Erythroblast (primary cell): ENCODE measurements at places on chromosomes 2 and 18.

GRCh38 chr18:62919109-62919838 lies 203.9 kb downstream of the PHLPP1 start:
- DNase-seq, result no peak

- peak; percentile 64 for DNase-seq
Measured at GRCh38 chr2:84495539-84496146, 20.7 kb upstream of the DNAH6 start.

DNA sequence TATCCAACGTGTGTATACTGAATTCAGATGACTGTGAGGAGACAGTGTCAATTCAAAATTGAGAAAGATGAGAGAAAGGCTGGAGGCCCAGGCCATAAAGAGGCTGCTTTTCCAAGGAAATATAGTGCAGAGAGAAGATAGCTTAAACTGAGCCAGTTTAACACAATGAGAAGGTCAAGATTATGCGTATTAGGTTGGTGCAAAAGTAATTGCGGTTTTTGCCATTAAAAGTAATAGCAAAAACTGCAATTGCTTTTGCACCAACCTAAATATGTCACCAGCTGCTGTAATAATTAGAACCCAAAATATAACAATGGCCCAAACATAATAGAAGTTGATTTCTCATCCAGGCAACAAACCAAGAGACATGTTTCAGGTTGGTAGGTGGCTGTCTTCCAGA lies 148.7 kb upstream of the ATP5MC3 start:
- no peak for DNase-seq

- DNase-seq, result no peak
Measured at GRCh38 chr2:119416299-119416923, 15.2 kb upstream of the TMEM37 start.

DNA sequence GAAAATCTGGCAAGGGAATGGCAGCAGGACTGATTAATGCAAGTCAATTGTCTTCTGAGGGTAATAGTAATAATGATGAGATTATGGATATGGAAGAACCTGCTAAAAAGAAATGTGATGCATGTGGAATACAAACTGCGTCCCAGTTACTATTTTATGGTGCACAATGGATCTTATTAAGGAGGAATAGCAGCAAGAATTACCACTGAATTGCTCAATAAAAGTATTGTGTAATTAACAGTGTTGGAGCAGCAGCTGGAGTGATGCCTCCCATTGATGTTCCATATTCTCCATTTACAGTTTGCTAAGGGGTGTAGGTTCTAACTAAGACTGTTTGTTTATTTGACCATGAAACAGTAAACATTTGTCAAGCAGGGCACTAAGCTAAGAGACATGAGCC lies 167.9 kb downstream of the HRH4 start:
- no peak for DNase-seq

- peak; percentile 38 for DNase-seq
Measured at GRCh38 chr18:32289483-32290075, 99.7 kb downstream of the MEP1B start.

DNA sequence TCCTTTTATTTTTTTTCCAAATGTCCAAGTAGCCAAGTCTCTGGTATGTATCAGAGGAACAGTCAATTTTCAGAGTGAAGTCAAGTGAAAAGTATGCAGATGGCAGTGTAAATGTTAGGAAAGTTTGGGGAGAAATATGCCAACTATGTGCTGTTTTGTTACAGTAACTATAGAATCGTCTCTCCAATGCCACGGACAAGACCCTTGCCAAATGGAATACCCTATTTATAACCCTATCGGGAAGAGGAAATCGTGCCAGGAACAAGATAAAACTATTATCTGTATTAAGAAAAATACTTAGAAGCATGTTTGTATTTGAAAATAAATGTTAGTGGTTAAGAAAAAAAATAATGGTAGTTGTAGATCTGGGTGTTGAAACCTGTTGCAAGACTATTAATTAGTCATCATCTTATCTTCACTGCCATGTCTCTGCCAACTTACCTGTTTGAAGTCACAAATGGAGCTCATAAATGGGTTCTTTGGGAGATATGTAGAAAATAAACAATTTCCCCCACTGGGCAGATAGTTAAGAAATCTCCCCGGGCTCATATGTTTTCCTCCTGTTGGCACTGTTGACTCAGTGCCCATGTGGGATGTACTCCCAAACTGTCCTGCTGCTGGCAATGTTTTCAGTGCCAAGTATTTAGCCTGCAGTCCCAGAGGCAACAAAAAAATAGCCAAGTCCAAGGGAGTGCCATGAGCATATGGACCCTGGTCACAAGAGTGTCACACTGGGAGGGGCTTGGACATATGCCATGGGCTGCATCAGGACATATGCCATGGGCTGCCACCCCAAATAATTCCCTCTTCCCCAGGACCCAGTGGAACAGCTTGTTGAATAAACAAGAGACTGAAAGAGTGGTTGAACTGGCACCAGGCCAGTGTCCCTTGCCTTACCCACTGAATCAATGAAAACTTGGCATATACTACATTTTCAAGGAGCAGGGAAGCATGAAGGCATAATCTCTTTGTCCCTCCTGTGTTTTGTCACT lies 366.9 kb downstream of the OSR1 start:
- no peak for DNase-seq

DNA sequence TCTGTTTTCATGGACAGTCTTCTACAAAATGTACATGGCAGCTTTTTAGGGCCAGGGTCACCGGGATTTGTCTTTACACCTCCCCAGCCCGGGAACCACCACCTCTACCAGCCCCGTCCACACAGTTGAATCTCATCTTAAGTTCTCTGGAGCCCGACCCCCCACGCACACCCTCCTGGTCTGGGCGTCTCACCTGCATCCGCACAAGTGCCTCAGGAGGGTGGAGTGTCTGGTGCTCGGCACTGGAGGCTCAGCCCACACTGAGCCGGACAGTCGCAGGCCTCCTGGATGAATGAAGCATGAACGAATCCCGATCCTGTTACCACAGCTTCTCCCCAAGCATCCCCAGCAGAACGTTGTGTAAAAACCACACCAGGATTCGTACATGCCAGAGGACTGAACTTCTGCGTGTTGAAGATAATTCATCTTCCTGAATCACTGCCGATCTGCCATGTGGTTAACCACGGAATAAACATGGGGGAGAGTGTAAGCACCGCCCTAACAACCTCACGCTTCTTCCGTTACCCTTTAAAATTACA lies 162.0 kb downstream of the RTP5 start:
- DNase-seq, result no peak

DNA sequence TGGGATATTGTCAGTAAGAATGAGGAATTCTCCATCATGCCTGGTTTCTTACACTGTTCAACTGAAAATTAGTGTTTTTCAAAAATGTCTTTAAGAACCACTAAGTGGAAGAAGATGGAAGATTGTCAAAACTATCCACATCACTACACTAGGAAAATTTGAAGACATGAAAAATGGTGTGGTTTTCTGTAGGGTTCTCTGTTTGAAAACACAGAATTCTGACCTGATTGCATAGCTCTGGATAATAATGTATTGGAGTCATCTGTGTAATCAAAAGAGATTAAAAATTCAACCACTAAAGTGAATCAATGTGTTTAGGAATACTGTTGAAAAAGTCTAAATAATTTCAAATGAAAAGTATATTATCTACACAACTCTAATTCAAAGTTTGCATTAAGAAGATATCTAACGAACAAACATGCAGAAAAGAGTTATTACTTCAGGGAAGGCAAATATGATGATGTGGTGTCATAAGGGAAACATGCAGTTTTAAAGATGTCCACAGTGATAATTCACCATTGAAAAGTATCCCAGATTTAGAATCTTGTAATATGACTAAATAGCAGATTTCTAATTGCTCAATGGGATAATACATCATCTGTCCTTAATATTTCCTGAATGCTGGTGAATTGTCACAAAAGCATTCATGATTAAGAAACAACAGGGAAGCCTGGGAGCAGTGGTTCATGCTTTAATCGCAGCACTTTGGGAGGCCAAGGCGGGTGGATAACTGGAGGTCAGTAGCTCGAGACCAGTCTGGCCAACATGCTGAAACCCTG lies 116.9 kb downstream of the ERBB4 start:
- no peak for DNase-seq

GRCh38 chr2:137892739-137893138 lies 71.5 kb upstream of the HNMT start:
- DNase-seq, result no peak

DNA sequence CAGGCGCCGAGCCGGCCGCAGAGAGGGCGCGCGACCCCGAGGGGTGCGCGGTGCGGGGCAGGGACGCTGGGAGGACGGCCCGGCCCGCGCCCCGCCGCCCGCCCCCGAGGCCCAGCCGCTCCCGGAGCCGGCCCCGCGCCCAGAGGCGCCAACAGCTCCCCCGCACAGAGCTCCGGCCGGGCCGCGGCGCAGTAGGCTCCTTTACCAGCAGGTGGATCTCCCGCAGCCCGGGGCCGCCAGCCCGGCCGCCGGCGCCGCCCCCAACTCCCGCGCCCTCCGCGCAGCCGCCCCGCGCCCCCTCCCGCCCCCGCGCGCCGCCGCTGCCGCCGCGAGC lies 258 bp downstream of the MGAT4A start:
- DNase-seq, result peak; percentile 66

- no peak for DNase-seq
Measured at GRCh38 chr2:174666312-174666711, 68.7 kb upstream of the WIPF1 start.

DNA sequence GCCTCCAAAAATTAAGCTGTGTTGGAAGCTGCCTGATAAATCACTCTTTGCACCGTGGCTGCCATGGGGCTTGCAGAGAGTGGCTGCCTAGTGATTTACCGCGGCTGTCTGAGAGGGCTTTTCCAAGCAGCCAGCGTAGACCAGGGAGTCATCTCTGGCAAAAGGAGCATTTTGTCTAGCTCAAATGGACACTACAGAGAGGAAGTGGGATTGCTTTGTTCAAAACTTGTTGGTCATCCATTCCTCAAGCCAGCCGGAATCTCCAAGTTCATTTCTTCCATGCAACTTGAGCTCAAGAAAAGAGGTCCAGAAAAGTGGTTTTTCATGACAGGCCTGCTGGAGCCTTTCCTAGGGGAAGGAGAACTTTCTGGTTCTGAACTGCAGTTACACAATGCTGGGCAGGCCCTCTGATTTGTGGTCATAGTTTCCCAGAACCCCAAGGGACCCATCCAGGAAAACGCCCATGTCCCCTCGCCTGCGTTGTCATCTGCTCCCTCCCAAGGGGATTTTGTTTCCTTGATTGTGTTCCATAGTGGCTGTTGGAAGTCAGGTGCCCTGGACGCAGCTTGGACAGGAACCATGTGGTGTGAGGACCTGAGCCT lies 108.1 kb downstream of the TRIB2 start:
- no peak for DNase-seq

DNA sequence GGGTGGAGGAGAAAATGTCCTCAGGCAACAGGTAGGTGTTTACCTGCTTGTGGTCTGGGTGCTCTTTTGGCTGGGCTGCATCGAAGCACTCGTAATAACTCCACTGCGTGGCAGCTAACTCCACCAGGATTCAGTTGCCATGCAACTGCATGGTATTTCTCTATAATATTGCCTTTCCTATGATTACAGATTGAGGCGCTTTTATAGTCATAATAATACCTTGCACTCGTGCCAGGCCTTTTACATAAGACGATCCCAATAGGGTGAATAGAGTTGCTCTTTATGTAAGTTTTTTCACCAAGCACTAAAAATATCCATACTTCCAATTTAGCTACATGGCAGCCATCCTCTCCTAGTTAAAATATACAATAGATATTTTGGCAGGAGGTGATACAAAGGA lies 19.7 kb upstream of the NYAP2 start:
- no peak for DNase-seq

GRCh38 chr18:47882641-47883040 lies 47.8 kb downstream of the SMAD2 start:
- no peak for DNase-seq

DNA sequence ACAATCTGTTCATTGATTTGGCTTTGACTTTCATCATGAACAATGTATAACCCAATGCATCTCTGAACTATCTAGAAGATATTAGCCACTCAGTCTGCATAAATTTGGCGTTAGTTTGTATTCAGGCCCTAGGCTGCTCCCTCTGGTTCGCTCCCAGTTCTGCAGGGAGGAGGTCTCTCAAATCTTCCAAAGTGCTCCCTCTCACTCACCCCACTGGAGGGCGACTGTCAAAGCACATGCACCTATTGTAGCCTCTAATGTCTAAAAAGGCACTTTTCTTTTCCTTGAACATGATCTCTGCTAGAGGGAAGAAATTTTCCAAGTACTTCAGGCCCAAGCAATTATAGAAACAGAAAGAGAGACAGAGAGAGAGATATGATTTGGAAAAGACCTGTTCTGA lies 291.5 kb downstream of the TDRD15 start:
- DNase-seq, result no peak

- no peak for DNase-seq
Measured at GRCh38 chr2:196635156-196635555, 4.4 kb upstream of the CCDC150 start.

GRCh38 chr2:205730191-205730590 lies 47.9 kb downstream of the NRP2 start:
- no peak for DNase-seq

- no peak for DNase-seq
Measured at GRCh38 chr2:70367722-70368323, 66.0 kb upstream of the FAM136A start.

GRCh38 chr2:172808156-172808555 lies 72.5 kb downstream of the RAPGEF4 start:
- DNase-seq, result no peak

GRCh38 chr2:98803405-98804264 lies 72.7 kb upstream of the MGAT4A start:
- DNase-seq, result no peak

DNA sequence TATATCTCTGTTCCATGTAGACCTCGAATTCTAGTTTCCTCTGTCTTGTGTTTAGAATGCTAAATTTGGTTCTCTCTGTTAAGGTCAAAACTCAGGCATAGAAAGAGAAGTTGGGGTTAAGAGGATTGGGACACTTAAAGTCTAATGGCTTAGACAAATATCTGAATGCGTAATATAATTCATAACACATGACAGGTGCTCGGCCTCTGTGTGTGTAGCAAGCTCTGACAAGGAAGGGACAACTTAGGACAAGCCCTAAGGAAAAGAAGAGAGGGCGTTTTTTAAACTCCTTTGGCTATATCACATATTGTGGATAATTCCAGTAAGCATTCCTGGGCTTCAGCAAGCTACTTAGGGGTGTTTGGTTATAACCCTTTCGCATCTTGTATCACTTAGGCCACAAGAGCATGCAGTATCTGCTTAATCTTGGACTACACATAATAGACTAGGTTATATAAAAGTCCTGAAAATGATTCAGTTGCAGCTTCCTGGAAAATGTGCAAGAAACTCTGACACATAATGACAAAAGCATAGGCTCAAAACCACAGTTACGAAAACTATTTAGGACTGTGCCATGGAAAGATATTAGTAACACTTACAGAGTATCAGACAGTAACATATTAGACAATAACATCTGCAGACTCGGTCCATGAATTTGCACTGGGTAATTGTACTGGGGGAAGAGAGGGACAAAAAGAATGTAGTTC lies 16.1 kb upstream of the CREB1 start:
- no peak for DNase-seq

DNA sequence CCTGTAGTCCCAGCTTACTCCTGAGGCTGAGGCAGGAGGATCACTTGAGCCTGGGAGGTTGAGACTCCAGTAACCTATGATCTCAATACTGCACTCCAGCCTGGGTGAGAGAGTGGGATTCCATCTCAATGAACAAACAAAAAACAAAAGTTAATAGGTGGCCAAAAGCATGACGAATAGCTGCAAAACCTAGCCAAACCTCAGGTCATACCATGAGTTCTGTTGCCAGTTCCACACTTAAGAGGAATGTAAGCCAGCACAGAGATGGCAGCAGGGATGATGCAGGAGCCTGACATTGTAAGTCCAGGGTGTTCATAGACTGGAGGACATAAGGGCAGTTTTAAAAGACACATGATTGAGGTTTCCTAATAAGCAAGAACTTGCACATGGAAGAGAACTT lies 55.3 kb upstream of the RMDN2 start:
- no peak for DNase-seq
